Stomach (tissue), 19 donors: ENCODE measurements at places on chromosomes 2 and 18. TPM values are rescaled to one million over a fixed set of nuclear protein-coding genes. Genes with fewer than 3 reads are reported as not detected.

DNA sequence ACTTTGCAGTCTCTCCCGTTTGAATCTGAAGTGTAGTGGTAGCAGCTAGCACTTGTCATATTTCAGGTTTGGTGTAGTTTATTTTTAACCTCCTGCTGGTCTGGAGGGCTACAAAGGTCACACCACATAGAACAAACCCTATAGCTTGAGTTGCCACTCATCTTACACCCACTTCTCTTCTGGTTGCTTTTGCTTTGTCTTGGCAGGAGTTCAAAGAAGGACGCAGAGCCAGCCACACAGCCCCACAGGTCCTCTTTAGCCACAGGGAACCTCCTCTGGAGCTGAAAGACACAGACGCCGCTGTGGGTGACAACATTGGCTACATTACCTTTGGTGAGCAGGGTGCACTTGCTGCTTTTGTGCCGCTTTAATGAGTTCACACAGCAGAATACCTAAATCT lies 15.6 kb upstream of the GPBAR1 start:
- no peak overlapping the region for H3K4me3 ChIP-seq
- no peak for DNase-seq
- H3K27me3 ChIP-seq, result no peaks in the 10 kb centered on the region

The B4GALT6 gene
- 0.58 TPM for total RNA-seq

- H3K4me1 ChIP-seq, result no peaks in the 10 kb centered on the region
- H3K36me3 ChIP-seq, result no peaks in the 10 kb centered on the region
- DNase-seq, result no peak
- no peak overlapping the region for H3K4me3 ChIP-seq
- no peaks in the 10 kb centered on the region for H3K27me3 ChIP-seq
- H3K27ac ChIP-seq, result no peak overlapping the region
Observed at GRCh38 chr18:55650363-55650870, 62.4 kb upstream of the TCF4 start.

DNA sequence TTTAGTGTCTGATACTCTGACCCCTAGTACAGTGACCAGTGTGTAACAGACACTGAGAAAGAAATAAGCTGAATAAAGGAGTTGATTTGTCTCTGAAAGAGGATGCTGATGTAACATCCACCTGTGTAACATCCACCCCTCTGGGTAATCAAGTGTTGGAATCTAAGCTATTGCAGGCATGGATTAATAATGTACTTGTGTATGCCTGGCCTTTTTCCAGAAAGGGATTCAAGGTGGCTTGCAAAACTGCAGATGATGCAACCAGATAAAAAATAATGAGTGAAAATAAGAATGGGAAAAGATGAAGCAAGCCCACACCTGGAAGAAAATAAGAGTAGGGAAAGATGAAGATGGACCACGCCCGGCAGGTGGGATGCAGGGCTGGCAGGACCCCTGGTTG lies 48.2 kb upstream of the FOXI3 start:
- H3K27ac ChIP-seq, result no peak overlapping the region
- H3K27me3 ChIP-seq, result no peaks in the 10 kb centered on the region
- no peaks in the 10 kb centered on the region for H3K36me3 ChIP-seq
- H3K4me3 ChIP-seq, result no peak overlapping the region

The SFT2D3 gene
- 7.2 TPM for total RNA-seq

DNA sequence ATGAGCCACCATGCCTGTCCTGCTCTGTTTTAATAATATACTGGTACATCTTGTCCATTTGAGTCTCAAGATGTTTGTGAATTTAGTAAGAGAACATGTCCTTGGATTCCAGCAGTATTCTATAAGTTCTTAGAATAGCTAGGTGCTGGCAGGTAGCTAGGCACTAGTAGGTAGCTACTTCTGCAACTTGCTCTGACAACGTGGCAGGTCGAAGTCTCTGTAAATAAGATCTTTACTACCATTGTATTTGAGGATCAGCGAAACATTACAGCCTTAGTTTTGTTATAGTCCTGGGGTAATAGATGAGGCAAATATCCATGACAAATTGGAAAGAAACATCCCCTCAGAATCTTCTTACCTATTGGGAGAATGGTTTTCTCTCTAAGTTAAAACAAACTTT lies 14.2 kb upstream of the PRELID3A start:
- no peaks in the 10 kb centered on the region for H3K36me3 ChIP-seq
- DNase-seq, result no peak

The XDH gene
- total RNA-seq, result 0.87 TPM

The CFC1 gene
- total RNA-seq, result not detected

The CCDC85A gene
- 3.7 TPM for total RNA-seq

The CRYGB gene
- not detected for total RNA-seq

DNA sequence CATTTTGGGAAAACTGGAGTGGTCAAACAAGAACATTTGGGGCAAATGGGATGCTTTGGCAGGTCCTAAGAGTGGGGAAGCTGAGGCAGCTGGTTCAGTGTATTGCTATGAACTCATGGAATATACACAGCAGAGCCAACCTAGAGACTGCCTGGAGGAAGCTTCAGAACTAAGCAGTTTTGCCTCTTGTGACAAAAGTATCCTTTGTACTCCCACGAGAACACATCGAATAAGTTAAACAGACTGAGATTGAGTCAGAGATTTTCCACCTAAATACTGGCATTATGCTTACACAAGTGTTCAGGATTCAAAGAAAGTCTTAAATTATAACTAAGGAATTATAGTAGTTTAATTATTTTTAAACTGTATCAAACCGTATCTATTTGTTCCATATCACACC lies 5.2 kb upstream of the ARMC9 start:
- H3K4me1 ChIP-seq, result peaks cover 14% of the 10 kb centered on the region
- no peak for DNase-seq
- H3K27ac ChIP-seq, result peak overlapping the region; percentile 94
- H3K4me3 ChIP-seq, result no peak overlapping the region
- peaks cover 5% of the 10 kb centered on the region for H3K27me3 ChIP-seq

DNA sequence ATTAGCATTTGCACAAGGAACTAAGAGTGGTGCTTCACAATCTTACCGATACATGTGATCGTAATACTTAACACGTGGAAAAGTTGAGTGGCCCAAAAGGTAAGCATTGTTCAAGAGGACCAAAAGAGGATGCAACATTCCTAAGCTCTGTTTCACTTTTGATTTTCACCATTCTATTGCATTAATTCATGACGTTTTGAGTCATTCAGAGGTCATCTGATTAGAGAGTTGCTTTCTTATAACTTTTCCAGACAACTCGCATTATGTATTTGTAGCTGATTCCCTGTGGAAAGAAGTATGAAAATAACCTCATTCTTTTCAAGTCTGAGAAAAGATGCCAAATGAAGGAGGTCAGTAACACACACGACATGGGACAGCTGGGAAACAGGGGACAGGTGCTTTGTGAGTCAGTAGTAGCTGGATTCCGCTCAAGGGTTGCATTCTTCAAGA lies 344.4 kb downstream of the RND3 start:
- H3K4me3 ChIP-seq, result no peak overlapping the region
- H3K36me3 ChIP-seq, result no peaks in the 10 kb centered on the region
- no peaks in the 10 kb centered on the region for H3K4me1 ChIP-seq
- H3K27ac ChIP-seq, result no peak overlapping the region
- DNase-seq, result no peak

The SLC5A7 gene
- total RNA-seq, result not detected

The DOK1 gene
- total RNA-seq, result 89.3 TPM

The IGFBP5 gene
- total RNA-seq, result 628 TPM

The PXDN gene
- total RNA-seq, result 31.2 TPM

DNA sequence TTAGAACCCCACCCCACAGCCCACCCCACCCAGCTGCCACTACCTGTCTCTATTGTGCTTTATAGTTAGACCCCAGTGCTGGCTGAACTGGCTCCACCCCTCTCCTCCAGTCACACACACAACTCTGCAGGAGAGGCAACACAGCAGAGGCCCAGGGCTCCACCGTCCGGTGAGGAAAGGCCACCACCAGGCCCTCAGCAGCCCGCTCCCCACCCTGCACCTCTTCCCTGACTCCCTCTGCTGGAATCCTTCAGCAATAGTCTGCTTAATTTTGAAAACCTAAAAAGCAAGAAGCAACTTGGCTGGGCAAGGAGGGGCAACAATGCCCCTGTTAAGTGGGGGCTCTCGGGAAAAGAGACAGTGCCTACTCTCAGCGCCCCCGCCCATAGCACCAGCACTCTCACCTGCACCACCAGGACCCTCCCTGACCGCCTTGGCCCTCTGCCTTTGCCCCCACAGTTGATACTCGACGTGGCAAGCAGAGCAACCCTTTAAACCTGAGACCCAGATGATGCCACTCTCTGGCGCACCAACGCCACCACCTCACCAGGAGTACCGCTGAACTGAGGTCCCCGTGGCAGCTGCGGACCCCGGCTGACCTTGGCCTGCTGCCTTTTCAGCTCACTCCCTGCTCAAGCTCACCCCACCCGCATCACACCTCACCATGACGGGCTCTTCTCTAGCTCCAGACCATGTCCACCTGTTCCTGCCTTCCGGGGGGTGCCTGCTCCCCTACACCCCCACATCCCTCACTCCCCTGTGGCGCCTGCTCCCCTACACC lies 45.7 kb downstream of the NDUFA10 start:
- H3K36me3 ChIP-seq, result peaks cover 88% of the 10 kb centered on the region
- H3K27ac ChIP-seq, result no peak overlapping the region
- no peaks in the 10 kb centered on the region for H3K4me1 ChIP-seq
- H3K4me3 ChIP-seq, result no peak overlapping the region
- DNase-seq, result peak; percentile 82
- H3K27me3 ChIP-seq, result no peaks in the 10 kb centered on the region

DNA sequence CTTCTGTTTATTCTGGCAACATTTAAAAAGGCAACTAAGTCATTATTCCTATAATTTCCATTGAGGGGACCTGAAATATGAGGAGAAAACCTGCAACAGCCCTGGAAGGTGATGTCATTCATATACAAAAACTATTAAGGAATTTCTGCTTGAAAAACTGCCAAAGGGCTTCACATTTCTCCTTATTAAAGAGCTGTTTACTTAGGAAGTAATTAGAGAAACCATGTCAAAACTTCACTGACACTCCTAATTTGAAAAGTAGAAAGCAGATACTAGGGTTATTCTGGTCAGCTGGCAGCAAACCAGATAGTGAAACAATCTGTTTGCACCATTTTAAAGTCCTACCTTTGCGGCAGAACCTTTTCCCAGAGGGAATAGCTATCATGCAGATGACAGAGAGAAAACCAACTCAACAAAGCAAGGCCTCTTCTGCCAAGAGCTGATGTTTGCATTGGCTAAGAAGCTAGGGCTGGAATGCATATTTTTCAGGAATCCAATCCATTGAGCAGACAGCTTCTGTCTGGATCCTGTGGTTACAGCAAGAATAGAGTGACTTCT lies 592.2 kb upstream of the SYT4 start:
- no peak overlapping the region for H3K27ac ChIP-seq
- DNase-seq, result peak; percentile 44
- no peak overlapping the region for H3K4me3 ChIP-seq
- no peaks in the 10 kb centered on the region for H3K4me1 ChIP-seq
- no peaks in the 10 kb centered on the region for H3K36me3 ChIP-seq

GRCh38 chr2:64311191-64311910 lies 142.6 kb upstream of the LGALSL start:
- H3K27ac ChIP-seq, result peak overlapping the region; percentile 40
- H3K27me3 ChIP-seq, result no peaks in the 10 kb centered on the region
- H3K4me1 ChIP-seq, result peaks cover 21% of the 10 kb centered on the region
- H3K4me3 ChIP-seq, result no peak overlapping the region
- H3K36me3 ChIP-seq, result no peaks in the 10 kb centered on the region
- DNase-seq, result no peak
